ENCODE measurements at places on chromosomes 3 and 15.

DNA sequence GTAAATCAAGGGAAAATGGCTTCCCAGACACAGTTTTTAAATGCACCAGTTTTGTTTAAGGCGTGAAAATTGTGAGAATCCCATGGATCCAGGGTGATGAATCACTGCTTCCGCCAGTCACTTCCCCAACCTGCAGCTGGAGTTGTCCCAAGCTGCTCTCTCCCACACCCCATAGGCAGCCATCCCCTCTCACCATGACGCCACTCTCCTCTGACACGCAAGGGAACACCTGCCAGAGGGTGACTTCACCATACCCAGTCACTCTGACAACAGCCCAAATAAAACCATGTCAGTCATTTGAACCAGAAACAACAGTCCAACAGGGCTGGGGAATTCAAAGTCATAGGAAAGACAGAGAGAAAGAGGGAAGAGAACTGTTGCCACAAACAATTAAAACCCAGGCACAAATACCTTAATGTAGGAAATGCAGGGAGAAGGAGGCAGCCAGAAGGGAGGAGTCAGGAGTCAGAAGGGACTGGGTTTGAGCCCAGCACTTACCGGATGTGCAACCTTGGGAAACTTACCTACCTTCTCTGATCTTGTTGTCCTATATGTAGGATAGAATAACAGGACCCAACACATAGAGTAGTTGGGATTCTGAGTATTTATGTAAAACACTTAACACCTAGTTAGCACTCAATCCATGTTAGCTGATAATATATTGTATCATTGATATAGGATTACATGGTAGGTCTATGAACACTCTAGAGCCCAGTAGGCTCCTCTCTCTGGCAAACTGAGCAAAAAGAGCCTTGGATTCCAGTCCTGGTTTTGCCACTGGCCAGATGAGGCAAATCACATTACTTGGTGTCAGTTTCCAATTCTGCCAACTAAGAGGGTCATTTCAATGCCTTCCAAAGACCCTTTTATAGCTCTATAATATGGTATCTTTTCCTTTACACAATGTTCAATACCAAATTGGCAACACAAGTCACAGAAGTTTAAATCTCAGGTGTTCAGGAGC lies 326.3 kb upstream of the ICE2 start:
- DNase-seq, result peak; percentile 80

GRCh38 chr3:5255404-5256344 lies 68.2 kb downstream of the EDEM1 start:
- DNase-seq, result no peak

DNA sequence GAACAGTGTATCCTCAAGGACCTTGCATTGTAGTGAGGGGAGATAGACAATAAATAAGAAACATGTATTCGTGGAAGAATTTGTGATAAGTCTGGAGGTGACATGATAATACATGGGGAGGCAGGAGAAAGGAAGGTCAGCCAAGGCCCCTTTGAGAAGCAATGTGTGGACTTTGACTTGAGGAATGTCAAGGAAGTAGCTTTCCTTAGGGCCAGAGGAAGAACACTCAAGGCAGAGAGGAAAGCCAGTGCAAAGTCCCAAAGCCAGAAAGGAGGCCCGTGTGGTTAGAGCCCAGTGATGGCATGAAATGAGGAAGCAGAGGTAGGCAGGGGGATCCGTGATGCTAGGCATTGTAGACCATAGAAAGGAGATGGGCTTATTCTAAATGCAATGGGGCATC lies 192.2 kb downstream of the NR1D2 start:
- no peak for DNase-seq

- DNase-seq, result no peak
These were observed 231.5 kb upstream of the SETMAR start for GRCh38 chr3:4071481-4072184.

- DNase-seq, result no peak
These were observed 232.5 kb upstream of the POU1F1 start for GRCh38 chr3:87508921-87509320.

DNA sequence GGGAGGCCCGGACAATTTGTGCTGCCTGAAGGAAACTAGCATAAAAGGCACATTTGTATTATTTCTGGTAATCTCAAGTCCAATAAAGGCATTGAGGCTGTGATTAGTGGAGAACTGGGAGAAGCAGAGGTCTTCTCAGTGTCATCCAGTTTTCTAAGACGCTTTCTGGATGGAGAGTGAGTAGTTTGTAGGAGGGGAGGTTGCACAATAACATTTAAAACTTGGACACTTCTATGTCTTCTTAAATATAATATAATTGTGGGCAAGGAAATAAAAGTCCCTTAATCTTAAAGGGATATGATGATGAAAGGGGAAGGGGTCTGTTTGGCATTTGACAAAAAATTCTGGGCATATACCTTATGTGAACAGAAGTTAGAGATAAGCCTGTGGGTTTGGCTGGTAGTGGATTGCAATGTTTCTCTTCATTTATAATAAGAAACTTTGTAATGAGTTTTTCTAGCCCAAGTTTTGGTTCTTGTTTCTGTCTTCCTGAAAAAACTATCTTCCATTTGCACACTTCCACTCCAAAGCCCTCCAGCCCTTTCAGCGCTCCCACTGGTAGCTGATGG lies 291.6 kb upstream of the TGFBR2 start:
- DNase-seq, result no peak

DNA sequence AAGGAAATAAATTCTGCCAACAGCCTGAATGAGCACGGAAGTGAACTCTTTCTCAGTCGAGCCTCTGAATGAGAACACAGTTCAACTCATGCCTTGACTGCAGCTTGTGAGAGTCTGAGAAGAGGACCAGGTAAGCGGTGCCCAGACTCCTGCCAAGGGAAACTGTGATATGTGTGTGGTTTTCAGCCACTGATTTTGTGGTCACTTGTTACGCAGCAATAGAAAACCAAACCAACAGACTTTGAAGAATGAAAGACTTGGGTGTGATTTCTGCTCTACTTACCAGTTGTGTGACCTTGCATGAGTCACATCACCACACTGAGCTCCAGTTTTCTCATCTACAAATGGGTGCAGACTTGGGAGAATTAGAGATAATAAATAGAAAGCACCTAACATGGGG lies 30.6 kb upstream of the FAM107A start:
- no peak for DNase-seq

GRCh38 chr15:91867581-91868026 lies 14.1 kb downstream of the SLCO3A1 start:
- DNase-seq, result peak; percentile 92

- no peak for DNase-seq
These were observed 48.5 kb downstream of the IQSEC1 start for GRCh38 chr3:13024765-13025065.

DNA sequence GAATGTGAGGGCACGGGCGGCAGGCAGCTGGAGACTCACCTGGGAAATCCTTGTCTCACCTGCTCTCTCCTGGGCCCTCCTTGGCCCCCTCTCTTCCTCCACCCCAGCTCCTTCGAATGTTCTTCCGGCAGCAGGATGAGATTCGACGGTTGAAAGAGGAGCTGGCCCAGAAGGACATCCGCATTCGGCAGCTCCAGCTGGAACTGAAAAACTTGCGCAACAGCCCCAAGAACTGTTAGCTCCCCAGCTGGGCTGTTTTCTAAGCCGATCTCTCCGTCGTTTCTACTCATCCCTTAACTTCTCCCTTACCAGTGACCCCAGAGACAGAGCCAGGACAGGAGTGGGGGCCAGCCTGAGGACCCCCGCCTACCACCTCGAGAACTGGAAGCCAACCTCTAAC lies 95.0 kb downstream of the ANP32A start:
- DNase-seq, result no peak

GRCh38 chr3:68893600-68894239 lies 38.6 kb downstream of the TAFA4 start:
- no peak for DNase-seq

GRCh38 chr3:185824051-185825005 lies 514 bp downstream of the IGF2BP2 start:
- no peak for DNase-seq

DNA sequence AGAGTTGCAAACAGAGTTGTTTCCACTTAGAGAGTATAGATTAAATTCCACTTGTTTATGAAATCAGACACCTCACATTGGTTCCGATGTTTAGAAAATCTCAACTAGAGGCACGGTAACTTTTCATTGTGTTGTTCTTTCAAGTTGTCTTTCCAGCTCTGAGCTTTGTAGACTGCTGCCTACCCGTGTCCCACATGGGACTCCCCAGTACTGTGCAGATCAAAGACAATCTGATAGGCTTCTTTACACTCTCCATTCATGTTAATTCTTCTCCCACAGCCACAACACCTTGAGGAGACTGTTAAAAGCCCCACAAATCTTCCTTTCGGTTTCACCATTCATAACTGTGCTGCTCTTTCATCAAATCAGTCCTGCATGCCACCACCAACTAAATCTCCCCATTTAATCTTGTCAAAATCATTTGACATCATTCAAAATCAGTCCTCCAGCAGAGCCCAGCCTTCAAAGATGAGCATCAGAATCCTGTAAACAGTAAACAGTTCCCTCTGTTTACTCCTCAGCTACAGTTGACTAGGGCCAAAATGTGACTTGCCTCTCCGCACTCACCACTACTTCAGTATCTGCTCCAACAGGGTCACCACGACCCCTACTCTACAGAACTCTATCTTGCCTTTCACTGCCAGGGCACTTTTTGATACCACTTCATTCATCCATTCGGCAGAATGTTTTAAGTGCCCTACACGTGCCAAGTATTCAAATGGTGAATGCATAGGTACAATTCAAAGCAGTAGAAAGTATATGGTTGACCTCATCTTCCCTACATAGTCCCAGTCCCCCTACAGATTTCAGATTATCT lies 8.3 kb downstream of the ANXA2 start:
- DNase-seq, result no peak

DNA sequence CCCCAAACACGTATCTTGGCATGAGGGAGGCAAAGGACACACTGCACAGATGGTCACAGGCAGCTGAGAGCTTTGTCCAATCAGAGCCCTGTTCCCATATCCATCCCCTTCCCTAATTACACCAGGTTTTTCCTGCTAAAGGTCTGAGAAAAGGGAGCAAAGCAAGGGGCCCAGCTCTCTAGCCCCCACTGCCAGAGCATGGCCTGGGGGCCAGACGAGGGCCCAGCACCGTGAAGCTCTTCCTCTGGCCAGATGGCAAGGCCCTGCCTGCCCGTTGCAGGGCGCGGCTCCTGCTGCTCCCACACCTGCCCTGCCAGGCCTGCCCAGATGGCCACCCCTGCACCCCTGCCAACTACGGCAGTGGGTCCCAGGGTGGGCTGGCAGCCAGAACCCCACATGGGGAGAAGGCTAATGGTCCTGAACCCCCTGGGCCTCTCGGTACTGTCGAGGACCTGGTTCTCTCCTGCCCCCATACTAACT lies 3.2 kb downstream of the SHF start:
- DNase-seq, result no peak

GRCh38 chr3:121871430-121871829 lies 22.8 kb upstream of the SLC15A2 start:
- no peak for DNase-seq

DNA sequence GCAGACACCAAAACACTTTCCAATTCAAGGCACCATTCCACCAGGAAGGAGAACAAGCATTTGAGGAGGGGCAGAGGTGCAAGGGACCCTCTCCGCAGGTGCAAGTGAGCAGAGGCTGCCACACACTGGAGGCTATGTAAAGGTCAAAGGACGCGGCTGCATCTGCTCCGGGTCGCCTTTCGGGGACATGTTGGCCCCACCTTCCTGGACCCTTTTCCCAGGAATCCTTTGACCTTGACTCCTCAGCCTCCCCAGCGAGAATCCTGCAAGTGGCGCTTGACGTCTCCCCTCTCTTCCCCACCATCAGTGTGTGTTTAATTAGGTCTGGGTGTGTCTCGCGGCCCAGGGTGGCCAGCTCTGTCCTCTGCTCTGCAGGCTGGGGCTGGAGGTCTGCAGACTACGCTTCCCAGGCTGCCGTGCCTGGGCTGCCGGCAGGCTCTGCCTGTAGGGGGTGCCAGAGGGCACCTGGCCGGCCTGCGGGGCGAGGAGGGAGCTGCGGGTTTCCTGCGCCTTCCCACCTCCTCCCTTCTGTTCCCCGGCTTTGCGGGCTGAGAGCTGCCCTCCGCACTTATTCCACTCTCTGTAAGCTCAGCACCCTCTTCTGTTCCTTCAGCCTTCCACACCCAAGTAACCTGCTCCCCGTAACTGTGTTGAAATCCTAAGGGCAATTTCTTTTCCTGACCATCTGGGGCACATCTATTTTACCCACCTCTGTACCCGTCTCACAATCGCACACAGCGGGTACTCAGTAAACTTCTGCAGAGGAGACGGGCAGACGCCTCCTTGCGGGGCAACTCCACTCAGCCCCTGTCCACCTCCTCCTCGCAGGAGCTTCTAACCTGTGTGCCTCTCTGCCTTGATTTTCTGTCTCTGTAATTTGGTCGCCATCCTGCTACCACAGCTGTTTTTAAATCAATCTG lies 129.8 kb downstream of the NSMCE3 start:
- DNase-seq, result peak; percentile 61

DNA sequence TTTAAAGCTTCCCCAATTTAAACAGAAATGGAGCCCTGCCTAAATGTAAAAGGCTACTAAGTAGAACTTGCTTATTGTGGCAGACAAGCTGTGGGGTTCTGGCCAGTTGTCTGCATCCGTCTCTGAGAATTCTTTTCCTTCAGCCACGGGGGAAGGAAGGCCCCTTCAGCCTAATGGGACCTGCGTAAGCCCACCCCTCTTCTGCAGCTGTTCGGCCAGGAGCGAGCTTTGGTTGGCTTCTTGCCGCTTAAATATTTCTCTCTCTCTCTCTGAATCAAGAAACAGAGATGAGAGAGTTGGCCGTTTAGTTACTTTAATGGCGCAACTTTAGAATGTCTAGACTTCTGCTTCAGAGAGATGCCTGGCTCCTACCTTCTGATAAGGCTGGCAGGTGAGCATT lies 151.7 kb upstream of the PROK2 start:
- no peak for DNase-seq

GRCh38 chr15:60772395-60773120 lies 293.6 kb upstream of the ICE2 start:
- DNase-seq, result no peak
